ENCODE measurements at places on chromosomes 4 and X. TPM values are rescaled to one million over a fixed set of nuclear protein-coding genes. Genes with fewer than 3 reads are reported as not detected.
A peak's percentile ranks its signal among the peaks of the same experiment; 100 is the strongest.

DNA sequence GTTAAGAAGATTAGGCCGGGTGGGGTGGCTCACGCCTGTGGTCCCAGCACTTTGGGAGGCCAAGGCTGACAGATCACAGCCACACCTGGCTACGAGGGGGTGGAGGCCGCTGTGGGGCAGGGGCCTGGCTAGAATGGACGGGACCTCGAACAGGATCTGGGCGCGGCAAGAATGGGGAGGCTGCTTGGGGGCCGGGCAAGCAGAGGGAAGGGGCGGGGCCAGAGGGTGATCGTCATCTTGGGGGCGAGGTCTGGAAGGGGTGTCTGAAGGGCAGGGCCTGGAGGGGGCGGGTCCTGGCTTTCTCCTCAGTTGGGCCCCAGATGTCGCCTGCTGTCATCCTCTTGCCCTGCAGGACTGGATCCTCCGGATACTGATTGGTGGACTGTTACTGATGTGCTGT is 57.3 kb upstream of the ENPEP start:
- H3K27ac ChIP-seq = no peak overlapping the region
- no peaks in the 10 kb centered on the region for H3K4me1 ChIP-seq
- H3K27me3 ChIP-seq = no peaks in the 10 kb centered on the region
- H3K4me3 ChIP-seq = no peak overlapping the region
- DNase-seq = peak; percentile 77

Gene FDCSP
- total RNA-seq = not detected

- no peaks in the 10 kb centered on the region for H3K4me1 ChIP-seq
- no peaks in the 10 kb centered on the region for H3K27me3 ChIP-seq
- no peak overlapping the region for H3K27ac ChIP-seq
- DNase-seq = no peak
- no peak overlapping the region for H3K4me3 ChIP-seq
- H3K36me3 ChIP-seq = no peaks in the 10 kb centered on the region
These were observed 498.9 kb downstream of the IDS start for GRCh38 chrX:149006235-149006634.

- peaks cover 6% of the 10 kb centered on the region for H3K36me3 ChIP-seq
- no peaks in the 10 kb centered on the region for H3K4me1 ChIP-seq
- peak; percentile 31 for DNase-seq
- no peak overlapping the region for H3K27ac ChIP-seq
- no peaks in the 10 kb centered on the region for H3K27me3 ChIP-seq
- no peak overlapping the region for H3K4me3 ChIP-seq
These were observed 57.6 kb downstream of the MAPK10 start for GRCh38 chr4:86302251-86302650.

Gene POU4F2
- total RNA-seq = not detected

DNA sequence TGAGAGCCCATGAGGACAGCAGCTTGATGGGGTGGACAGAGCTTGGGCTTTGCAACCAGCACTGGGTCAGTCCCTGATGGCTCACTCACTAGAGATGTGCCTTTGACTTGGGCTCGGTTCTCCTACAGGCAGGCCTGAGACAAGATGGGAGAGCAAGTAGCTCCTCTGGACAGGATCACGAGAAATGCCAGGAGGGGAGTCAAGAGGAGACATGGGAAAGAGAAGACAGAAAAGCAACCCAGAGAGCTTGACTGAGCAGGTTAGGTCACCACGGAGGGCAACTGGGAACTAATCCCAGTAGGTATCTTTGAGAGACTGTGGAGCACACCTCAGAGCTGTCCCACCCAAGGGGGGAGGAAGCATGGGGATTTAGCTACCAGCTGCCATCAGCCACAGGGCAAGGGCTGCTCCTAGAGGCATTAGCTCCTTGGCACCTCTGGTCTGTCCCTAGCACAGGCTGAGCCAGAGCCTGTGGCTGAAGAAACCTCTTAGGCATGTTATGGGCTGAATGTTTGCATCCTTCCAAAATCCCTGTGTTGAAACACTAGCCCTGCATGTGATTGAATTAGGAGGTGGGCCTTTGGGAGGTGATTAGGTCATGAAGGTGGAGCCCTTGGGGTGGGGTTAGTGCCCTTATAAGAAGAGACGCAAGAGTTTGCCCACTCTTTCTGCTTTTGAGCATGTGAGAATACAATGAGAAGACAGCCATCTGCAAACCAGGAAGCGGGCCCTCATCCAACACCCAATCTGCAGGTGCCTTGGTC is 145.6 kb downstream of the SMIM20 start:
- H3K27ac ChIP-seq = no peak overlapping the region
- no peak overlapping the region for H3K4me3 ChIP-seq
- no peak for DNase-seq

Gene PDGFRA
- 6.8 TPM for total RNA-seq

GRCh38 chr4:143260750-143261149 is 75.9 kb upstream of the GAB1 start:
- H3K27ac ChIP-seq = no peak overlapping the region
- H3K4me3 ChIP-seq = no peak overlapping the region
- H3K27me3 ChIP-seq = no peaks in the 10 kb centered on the region
- no peaks in the 10 kb centered on the region for H3K36me3 ChIP-seq
- no peaks in the 10 kb centered on the region for H3K4me1 ChIP-seq

Gene DCAF12L2
- 1.2 TPM for total RNA-seq

Gene CYSLTR1
- not detected for total RNA-seq

All from H9 (cell line).